GM20000 (cell line): ENCODE measurements at places on chromosomes 6 and 20.

DNA sequence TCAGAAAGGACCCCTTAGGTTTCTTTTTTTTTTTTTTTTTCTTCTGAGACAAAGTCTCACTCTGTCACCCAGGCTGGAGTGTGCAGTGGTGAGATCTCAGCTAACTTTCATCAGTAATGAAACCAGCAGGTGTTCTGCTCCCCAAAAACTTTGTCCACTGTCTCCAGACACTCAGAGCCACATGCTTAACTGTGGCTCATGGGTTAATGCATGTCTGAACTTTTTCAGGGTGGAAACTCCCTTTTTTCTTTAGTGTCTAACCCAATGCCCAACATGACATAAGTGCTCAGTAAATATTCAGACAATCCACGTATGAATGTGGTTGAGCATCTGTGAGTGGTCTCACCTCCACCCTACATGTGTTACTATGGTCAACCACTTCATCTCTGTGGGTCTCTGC lies 45.4 kb downstream of the MYB start:
- DNase-seq, result peak; percentile 44

GRCh38 chr6:18264923-18265377 lies 620 bp upstream of the DEK start:
- DNase-seq, result no peak

- DNase-seq, result no peak
These were observed 273.4 kb upstream of the SASH1 start for GRCh38 chr6:148069256-148069655.

DNA sequence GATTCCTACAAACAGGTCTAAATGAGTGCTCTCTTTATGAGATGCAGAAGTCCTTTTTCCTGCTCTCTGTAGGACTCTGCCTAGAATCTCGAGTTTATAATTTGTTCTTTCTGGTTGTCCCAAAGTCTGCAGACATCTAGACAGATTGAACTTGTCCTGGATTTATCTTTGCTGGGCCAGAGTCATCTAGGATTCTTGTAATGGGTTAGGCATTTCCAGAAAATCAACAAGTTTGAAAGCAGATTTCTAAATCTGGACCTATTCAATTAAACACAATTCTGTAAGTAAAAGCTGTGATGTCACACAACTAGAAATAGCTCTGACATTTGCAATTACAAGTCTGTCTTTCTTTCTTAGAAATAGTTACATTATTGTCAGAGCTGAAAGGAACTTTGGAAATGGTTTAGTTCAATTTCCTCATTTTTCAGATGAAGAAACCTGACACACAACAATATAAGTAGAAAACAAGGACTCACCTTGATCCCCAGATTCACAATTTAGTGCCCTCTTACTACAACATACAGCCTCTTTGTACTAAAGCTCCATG lies 4.2 kb upstream of the RSPO3 start:
- no peak for DNase-seq

GRCh38 chr20:50248104-50248641 lies 57.5 kb downstream of the CEBPB start:
- DNase-seq, result no peak

- DNase-seq, result no peak
These were observed 1062.0 kb downstream of the HACE1 start for GRCh38 chr6:103797738-103798137.

DNA sequence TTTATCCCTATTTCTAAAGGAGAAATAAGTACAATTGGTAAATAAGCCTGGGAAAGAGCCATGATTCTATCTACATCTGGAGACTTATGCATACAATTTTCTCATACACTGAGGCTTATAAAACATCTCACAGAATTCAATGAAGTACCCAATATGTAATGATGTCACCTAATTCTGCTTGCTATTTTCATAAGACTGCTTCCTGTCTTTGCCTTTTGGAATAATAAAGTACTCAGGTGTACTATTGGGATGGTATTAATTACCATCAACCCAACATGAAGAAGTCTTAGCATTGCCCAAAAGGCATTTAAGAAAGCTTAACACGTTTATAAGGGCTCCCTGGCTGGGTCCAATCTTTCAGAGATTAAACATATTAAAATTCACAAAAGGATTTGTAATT lies 216.4 kb upstream of the TSHZ2 start:
- no peak for DNase-seq

DNA sequence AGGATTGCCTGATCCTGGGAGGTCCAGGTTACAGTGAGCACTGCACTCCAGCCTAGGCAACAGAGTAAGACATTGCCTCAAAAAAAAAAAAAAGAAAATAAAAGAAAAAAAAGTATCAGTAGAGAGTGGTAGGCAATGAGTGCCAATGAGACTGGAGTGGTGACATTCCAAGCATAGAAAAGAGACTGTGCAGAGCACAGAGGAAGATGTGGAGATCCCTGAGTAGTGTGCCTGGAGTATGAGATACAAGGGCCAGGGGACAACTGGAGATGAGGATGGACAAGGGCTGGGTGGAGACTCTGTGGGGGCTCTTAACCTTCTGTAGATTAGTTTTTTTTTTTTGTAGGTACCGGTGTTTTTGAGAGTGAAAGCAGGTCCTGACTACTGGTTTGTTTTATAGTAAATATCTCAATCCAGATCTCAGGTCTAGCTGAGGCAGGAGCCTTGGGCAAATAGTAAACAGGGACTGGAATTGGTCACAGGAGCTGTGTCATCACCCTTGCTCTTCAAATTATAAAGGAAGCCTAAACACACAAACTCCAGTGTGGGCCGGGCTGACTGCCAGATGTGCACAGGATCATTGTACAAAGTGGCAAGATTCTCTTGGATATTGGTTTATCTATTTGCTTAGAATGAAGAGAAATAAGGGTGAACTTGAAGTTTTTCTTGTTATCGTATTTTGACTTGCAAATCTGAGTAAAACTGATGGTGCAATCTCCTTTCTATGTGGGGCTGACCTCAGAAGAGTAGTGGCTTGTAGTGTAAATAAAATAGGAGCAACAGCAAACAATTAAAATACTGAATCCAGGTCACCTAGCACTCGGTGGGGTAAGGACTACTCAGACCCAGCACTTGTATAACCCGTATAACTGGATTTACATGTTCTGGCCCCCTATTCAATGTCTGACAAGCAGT lies 144.9 kb downstream of the SOX4 start:
- no peak for DNase-seq

DNA sequence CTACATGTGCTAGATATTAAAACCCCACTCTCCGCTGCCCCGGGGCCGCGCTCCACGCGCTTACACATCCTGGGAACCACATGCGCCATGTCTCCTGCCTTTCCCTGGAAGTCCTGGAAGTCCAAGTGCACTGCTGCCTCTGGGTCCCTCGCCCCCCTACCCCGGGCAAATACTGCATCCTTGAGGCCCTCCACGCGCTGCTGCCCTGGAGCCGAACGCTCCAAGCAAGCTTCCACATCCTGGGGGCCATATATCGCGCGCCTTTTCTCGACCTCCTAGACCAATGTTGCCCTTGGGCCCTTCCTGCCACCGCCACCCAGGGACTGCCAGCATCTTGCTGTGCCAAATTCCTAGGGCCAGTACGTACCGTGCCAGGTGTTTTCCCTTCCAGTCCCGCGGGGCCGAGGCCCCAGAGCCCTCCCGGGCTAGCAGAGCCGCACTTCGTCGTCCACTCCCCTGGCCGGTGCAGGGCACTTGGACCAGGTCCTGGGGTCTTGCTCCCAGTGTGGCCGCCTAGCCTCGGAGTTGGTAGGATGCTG lies 779 bp upstream of the KCNG1 start:
- no peak for DNase-seq

GRCh38 chr6:23929201-23929600 lies 196.8 kb upstream of the NRSN1 start:
- DNase-seq, result no peak

DNA sequence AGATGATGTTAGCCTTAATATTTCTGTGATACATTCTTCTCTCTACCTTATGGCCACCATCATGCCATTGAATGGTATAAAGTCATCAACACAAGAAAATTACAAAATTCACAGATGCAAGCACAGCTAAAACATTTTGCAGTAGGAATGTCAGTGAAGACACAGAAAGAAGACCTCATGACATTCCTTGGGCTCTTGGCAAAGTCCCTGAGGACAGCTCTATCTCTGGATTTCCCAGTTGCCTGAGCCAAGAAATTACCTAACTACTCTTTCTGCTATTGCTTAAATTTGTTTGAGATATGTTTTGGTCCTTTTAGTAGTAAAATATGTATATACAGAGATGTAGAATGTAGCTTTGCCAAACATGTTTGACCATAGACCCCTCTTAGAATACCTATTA lies 201.0 kb upstream of the STXBP5 start:
- no peak for DNase-seq

DNA sequence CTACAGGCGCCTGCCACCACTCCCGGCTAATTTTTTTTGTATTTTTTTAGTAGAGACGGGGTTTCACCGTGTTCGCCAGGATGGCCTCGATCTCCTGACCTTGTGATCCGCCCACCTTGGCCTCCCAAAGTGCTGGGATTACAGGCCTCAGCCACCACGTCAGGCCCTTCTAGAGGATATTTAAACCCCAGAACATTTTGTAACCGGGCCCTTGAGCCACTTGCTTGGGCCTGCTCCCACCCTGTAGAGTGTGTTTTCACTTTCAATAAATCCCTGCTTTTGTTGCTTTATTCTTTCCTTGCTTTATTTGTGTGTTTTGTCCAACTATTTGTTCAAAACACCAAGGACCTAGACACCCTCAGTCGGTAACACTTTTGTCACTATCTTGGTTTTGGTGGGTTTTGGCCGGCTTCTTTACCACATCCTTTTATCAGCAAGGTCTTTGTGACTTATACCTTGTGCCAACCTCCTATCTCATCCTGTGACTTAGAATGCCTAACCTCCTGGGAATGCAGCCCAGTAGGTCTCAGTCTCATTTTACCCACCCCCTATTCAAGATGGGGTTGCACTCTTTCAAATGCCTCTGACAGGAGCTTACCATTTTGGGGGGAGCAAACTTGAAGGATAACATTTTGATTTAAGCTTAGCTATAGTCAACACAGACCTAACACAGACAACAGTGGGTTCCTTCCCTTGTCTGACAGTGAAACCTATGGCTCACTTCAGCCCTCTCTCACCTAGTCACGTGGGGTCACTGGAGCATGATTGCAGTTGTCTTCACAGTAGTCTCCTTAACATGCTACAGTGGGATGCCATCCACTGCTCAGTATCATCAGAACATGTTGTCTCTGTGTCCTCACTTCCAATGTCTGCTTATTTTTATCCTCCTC lies 27.9 kb upstream of the KIF6 start:
- no peak for DNase-seq
